ENCODE measurements at places on chromosomes 13 and 19. TPM values are rescaled to one million over a fixed set of nuclear protein-coding genes. Genes with fewer than 3 reads are reported as not detected.

Gene LAIR1
- 44.4 TPM for total RNA-seq

Gene IGSF23
- total RNA-seq = not detected

DNA sequence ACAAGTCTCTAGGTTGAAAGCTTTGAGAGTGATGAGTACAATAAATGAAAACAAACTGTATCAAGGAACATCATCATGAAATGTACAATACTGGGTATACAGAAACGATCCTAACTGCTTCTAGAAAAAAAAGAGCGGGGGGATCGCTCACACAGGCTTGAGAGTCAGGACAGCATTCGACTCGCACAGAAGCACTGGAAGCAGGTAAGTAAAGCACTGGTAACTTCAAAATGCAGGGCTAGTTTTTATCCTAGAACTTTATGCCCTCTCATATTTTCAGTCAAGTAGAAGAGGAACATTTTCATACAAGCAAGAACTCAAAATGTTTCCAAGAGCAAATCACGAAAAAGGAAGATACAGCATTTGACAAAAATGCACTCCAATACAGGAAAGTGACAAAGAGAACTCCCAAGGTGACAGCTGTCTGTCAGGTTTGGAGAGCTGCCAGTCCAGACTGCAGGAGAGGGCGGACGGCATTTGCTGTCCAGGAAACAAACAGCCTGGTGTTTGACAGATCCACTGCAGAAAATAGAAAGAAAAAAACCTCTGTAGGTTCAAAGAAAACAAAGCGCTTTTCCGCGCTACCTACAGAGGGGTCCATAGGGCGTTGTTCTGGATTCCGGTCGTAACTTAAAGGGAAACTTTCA, 58.2 kb upstream of the XPO4 start:
- no peak overlapping the region for H3K27ac ChIP-seq
- DNase-seq = no peak
- H3K4me1 ChIP-seq = no peaks in the 10 kb centered on the region

- no peak overlapping the region for H3K27ac ChIP-seq
- no peak for DNase-seq
- H3K4me3 ChIP-seq = no peak overlapping the region
- H3K27me3 ChIP-seq = no peaks in the 10 kb centered on the region
- no peaks in the 10 kb centered on the region for H3K36me3 ChIP-seq
- no peaks in the 10 kb centered on the region for H3K4me1 ChIP-seq
Observed at GRCh38 chr13:74487091-74487722, 353.0 kb upstream of the KLF12 start.
